ENCODE measurements at places on chromosomes 1 and 21.

DNA sequence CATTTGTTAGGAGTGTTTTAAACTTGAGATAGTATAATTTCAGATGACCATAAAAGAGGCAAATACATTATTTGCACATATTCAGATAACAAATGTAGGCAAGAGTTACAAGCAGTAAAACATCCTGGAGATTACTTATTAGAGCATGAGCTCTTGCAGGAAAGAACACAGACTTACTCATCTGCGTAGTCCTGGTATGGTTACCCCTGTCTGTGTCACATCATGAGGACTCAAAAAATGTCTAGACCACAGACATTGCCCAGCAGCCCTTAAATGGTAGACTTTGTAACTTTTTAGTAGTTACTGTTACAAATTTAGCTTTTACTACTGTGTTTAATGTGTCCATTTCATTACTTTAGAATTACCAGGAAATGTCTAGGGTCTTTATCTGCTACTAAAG, 12.8 kb downstream of the CACHD1 start:
- no peak for DNase-seq

GRCh38 chr1:76101548-76101947, 27.0 kb downstream of the ST6GALNAC3 start:
- no peak for DNase-seq

- DNase-seq, result no peak
Observed at GRCh38 chr1:245860657-245861544, 646.2 kb downstream of the SMYD3 start.

GRCh38 chr21:44086636-44087425, 20.4 kb upstream of the PWP2 start:
- DNase-seq, result no peak

DNA sequence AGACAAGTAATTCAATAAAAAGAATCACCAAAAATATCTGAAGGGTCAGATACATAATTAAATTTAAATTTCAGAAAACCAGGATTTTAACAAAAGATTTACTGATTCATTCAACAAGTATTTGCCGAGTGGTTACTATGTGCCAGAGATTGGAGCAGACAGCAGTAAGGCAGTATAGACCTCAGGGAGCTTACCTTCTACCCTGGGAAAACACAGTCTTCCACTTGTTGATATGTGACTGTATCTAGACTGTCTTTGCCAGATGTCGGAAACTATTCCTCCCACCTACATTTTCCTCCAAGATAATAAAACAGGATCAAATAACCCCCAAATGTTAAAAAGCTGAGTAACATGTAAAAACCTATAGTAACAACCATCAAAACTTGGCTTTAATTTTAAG, 6.2 kb downstream of the HNRNPR start:
- no peak for DNase-seq

GRCh38 chr21:25640202-25640942, 1.3 kb downstream of the JAM2 start:
- peak; percentile 55 for DNase-seq

DNA sequence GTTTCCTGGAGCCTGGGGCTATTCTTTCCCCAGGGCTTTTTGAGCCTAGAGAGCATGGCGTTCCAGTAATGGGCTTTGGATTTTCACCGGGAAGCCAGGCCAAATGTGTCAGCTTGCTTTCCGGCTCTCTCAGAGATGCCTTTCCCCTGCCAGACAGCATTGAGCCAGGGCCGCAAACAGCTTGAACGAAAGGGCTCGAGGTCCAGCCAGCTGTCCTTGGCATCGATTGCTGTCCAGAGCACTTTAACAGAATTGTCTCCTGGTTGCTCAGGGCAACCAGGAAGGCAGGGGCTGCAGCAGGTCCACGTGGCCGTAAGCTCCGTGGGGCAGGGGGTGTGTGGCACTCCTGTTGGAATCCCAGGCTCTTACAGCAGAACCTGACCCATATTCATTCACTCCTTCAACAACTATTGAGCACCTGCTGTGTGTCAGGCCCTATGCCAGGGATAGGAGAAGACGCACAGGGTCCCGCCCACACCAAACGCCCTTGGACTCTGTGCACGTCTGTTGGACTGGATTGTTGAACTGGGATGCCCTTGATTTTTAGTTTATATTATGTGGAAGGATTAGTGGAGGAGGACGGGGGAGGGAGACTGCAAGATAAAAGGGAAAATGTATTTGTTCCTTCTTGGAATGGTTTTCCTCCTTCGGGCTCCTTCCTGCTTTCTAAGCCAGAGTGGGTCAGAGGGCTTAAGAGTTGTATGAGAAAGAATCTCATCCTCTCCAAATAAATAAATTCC, 38.7 kb upstream of the EFHD2 start:
- no peak for DNase-seq

- no peak for DNase-seq
Observed at GRCh38 chr1:48105165-48105564, 108.0 kb upstream of the TRABD2B start.

DNA sequence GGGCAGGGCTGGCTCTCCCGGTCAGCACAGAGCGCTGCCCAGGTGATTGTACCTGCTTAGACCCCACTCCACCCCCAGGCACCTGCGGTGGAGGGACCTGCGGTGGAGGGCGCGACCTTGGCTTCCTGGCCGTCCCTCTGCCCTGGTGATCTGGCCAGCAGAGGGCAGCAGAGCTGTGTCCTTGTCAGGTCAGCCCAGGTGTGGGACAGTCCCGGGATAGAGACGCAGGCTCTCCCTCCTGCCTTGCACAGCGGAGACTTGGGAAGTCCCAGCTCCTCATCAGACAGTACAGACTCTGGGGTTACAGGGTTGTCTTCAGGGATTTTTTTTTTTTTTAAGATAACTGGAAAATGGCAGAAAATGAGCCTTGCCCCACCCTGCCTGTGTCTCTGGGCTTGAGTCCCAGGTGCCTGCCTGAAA, 10.0 kb downstream of the SLX9 start:
- DNase-seq, result peak; percentile 97

- DNase-seq, result no peak
Observed at GRCh38 chr1:211641044-211641800, 34.2 kb downstream of the NEK2 start.

- no peak for DNase-seq
Observed at GRCh38 chr1:13664451-13664850, 35.5 kb upstream of the PRDM2 start.

GRCh38 chr1:219710529-219711194, 97.8 kb upstream of the ZC3H11B start:
- DNase-seq, result no peak

DNA sequence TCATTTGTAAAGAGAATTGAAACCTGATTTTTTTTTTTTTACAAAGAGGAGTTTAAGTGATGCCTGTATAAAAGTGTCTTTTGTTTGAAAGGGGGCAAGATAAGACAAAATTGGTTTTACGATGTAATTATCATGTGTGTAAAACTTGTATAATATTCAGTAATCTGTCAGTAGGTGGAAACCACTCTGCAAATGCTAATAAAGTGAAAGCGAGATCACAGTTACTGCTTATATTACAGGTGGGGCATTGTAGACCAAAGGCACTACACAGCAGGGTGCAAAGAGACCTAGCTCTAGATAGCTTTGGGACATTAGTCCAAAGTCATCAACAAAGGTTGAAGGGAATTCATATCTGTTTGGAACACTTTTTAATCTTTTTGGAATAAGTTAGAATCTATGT, 174.2 kb downstream of the LHX8 start:
- DNase-seq, result no peak

DNA sequence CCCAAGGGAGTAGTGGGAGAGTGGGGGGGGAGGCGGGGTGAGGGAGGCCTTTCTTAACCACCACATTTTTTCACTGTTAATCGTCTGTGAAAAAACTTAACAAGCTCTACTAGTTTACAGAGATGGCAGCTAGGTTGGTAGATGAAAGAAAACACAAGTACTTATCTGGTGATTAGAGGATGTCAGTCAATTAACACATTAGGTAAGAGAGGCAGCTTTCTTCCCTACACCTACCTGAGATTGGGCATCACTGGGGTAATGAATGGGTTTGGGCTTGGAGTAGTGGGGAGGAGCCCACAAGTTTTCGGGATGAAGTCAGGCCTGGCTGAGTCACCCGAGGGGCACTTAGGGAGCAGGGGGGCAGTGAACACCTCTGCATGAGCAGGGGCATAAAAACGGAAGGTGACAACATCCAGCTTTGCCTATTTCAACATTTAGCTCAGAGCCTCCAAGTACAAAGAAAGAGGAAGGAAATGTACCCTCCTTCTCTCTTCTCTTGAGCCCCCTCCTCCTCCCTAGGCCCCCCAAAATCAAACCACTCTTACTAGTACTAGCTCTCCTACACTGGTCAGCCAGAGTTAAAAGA, 2.5 kb downstream of the LBR start:
- DNase-seq, result no peak

DNA sequence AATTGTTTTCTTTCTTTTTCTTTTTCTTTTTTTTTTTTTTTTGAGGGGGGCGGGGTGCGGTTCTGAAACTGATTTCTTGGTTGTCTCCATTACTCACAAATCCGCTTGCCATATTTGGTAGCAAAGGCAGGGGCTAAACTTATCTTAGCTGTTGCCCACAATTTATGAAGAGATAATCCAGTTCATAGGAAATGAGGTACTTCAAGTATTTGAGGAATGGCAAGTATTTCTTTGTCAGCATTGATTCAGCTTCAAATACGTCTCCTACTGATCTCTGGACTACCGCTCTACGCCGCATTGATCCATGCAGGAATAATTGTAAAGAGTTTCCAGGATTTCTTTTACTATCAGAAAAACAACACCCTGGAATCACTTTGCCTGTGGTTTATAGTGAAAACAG, 289.2 kb upstream of the DPYD start:
- DNase-seq, result no peak

- no peak for DNase-seq
Observed at GRCh38 chr1:147273409-147274336, 31.2 kb downstream of the CHD1L start.

GRCh38 chr1:36855699-36856494, 178.4 kb downstream of the GRIK3 start:
- no peak for DNase-seq

- DNase-seq, result no peak
Observed at GRCh38 chr1:87958201-87958600, 629.5 kb downstream of the LMO4 start.

DNA sequence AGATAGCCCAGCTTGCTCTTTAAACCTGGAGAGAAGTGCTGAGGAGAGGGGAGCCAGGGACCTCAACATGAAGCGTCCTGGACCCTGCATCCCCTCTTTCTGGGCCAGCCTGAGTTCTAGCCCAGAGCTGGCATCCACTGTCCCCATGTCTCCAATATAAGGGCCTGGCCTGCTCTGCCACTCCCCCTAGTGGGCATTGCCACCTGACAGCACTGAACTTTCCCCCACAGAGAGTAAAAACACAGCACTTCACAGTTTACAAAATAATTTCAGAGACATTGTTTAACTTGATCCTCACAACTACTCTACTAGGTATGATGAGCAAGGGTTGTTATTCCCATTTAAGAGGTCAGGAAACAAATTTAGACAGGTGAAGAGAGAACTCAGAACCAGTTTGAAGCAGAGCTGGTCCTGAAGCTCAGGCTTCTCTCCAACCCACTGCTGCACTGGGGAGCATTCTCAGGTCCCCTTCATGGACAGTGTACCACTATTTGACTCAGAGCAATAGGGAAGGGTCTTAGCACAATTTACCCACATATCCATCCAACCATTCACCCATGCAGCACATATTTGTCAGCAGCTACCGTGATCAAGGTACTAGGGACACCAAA, 151.2 kb downstream of the DMRTA2 start:
- peak; percentile 68 for DNase-seq

DNA sequence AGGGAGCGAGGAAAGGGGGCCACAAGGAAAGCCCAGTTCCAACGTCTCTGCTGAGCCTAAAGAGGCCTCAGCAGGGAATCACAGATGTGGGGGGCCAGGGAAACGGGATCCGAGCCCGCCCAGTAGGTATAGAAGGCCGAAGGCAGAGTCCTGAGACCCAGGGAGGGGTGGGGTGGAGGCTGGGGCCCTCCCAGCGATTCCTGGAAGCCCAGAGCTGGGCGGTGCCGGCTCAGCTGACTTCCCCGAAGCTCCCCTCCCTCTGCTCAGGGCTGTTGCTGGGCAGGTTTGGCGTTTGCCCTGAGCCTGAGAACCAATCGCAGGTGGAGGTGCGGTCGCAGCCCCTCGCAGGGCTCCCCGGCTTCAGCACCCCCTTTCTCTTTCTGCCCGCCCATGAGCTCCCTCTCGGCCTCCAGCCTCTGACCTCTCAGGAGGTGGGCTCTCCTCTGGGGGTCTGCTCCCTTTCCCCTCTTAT, 12.8 kb downstream of the ADAMTSL4 start:
- DNase-seq, result peak; percentile 92

DNA sequence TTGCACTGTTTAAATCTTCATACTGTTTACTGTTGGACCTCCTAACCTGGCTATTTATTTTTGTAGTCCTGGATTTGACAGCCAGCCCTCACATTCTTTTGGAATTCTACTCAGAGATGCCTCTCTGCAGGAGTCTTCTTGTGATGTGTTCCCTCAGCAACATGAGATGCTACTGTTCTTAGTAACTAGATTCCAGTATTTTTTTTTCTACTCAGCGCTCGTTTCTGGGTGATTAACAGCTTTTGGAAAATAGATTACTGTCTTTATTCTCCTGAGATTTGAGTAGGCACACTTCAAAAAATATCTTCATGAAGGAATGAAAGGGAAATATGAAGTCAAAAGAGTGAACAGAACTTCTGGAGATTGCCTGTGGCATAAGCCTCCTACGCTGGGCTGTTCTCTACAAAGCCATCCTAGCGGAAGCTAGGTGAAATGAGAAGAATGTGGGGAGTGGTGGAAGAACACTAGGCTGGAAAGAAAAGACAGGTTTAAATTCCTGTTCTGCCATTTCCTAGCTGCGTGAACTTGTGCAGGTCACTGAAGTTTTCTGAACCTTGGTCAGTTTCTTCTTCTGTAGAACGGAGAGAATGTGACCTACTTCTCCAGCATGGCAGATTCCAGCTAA, 75.9 kb downstream of the LRRC8C start:
- no peak for DNase-seq

- DNase-seq, result no peak
Observed at GRCh38 chr21:21712748-21713520, 714.7 kb downstream of the NCAM2 start.

- DNase-seq, result no peak
Observed at GRCh38 chr21:44695641-44696040, 1.3 kb upstream of the KRTAP10-12 start.

GRCh38 chr1:45411510-45411899, 71.3 kb upstream of the MUTYH start:
- no peak for DNase-seq

DNA sequence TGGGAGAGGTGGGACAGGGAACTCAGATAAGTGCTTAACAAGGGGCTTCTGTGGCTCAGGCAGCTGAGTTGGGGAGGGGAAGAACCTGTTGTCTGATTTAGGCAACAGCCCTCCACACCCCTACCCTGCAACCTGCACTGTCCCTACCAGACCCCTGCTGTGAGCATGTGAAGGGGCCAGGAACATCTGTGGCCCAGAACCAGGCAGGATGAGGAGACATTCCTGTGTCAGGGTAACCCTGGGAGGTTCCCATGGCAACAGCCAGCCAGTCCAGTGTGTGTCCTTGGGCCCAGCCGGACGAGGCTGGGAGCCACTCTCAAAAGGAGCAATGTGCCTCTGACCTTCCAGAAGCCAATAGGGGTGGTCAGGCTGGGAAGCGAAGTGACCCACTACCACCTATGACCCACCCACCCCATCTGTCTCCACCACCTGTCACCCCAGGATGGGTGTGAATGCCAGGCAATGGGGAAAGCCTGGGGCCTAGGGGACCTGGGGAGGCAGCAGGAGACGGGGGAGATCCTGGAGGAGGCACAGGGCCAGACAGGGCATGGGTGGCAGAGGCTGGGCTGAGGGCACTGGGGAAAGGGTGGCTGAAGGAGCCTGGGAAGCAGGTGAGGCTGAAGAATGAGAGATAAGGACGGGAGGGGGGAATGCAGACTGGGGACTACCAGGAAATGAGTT, 5.0 kb upstream of the PMVK start:
- peak; percentile 51 for DNase-seq

- DNase-seq, result no peak
Observed at GRCh38 chr1:19209439-19209989, 552 bp downstream of the UBR4 start.

- DNase-seq, result no peak
Observed at GRCh38 chr1:178961331-178961730, 64.4 kb upstream of the FAM20B start.

Data from WTC11 (cell line).